H4 (cell line): ENCODE measurements at places on chromosomes 3 and 15. TPM values are rescaled to one million over a fixed set of nuclear protein-coding genes. Genes with fewer than 3 reads are reported as not detected.

- DNase-seq = no peak
These were observed 50.0 kb upstream of the DGKG start for GRCh38 chr3:186411994-186412393.

GRCh38 chr15:66679657-66680108, 22.4 kb upstream of the SMAD6 start:
- DNase-seq = no peak

DNA sequence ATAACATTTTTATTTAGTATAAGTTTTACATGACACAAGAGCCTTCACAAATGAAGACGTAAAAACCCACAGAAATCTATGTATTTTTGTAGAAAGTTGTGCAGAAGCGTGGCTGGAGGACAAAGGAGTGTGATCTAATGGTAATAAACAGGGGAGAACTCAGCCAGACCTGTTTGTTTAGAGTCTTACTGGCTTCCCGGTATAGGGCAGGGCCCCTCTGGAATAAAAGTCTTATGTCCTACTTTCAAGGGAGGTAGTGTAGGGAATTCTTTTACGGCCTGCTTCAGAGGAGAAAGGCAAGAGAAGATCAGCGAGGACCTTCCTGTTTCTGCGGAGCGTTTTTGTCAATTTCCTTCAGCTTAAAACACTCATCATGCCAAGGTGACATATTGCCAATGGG, 103.6 kb downstream of the TGFBR2 start:
- no peak for DNase-seq

- DNase-seq = peak; percentile 79
These were observed 96.4 kb downstream of the NSUN3 start for GRCh38 chr3:94159062-94159828.

DNA sequence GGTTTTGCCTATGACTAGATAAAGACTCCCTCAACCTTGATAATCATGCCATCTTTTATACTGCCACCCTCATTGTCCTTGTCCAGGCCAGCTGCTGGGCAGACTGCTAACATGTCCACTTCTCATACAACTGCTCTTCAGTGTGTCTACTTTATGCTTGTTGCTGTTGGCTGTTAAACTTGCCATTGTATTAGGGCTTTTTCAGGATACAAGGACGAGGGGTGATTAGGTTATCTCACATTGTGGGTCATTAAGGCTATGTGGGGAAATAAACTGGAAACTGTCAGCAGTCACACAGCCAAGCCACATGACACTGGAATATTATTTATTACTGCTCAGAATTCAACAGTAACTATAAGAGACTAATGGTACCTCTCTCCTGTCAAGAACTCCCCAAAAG, 36.1 kb downstream of the STARD9 start:
- DNase-seq = no peak

The TMEM212 gene
- total RNA-seq = not detected in 2 replicates

GRCh38 chr15:31752905-31753304, 277.4 kb upstream of the CHRNA7 start:
- no peak for DNase-seq

The WDR93 gene
- 0.35 TPM in 1 of 2 replicates, not detected in the other for total RNA-seq
